ENCODE measurements at places on chromosomes 7 and 10.

DNA sequence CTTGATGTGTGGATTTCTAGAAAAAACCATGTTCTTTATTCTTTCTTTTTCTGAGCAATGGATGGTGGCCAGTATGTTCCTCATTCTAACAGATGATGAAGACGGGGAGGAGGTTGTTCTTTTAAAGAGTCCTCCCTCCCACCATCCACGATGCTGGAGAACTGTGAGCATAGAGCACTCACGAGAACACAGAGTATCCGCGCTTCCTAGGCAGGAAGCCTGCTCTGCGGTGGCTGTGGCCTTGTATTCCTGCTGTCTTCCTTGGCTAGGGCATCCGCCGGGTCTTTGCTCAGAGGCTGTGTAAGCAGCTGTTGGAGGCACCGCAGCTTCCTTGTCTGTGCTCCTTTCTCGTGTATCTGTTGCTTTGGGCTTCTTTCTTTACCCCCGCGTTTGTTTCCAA is 214.2 kb downstream of the CCDC3 start:
- no peak for DNase-seq

DNA sequence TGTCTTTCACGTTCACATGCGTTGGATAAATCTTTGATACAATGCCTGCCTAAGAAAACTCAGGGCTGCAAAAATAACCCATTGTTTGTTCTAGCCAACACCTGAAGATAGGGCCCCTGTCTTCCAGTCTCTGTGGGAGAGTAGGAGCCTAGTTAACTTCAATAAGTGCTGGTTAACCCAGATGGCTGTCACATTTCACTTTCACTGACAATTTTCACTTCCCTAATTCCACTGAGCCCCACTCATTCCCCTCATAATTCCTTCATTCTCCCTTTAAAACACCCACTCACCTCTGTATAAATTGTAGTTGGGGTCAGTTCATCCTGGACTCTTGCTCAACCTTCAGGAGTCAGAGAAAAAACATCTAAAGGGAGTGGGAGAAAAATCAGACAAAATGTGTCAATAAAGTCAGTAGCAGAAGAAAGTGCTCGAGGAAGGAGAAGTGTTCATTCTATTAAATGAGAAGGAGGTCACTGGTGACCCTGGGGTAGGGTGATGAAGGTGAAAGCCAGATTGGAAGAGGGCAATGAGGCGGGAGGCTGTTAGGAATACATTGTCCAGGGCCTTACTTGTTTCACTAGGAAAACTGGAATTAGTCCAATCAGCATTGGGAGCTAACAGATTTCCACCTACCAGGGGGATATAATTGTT is 51.2 kb upstream of the ABI1 start:
- DNase-seq = peak; percentile 23

- DNase-seq = no peak
Measured at GRCh38 chr7:24129597-24129996, 154.4 kb upstream of the NPY start.

GRCh38 chr7:40673285-40673684 is 538.5 kb downstream of the SUGCT start:
- DNase-seq = peak; percentile 33

Measured in inflammatory macrophage treated with lipopolysaccharide for 4 hours (primary cell).